ENCODE measurements at places on chromosomes 6 and 20. TPM values are rescaled to one million over a fixed set of nuclear protein-coding genes. Genes with fewer than 3 reads are reported as not detected.

GRCh38 chr6:139064981-139065665 lies 36.6 kb downstream of the ABRACL start:
- DNase-seq, result no peak

DNA sequence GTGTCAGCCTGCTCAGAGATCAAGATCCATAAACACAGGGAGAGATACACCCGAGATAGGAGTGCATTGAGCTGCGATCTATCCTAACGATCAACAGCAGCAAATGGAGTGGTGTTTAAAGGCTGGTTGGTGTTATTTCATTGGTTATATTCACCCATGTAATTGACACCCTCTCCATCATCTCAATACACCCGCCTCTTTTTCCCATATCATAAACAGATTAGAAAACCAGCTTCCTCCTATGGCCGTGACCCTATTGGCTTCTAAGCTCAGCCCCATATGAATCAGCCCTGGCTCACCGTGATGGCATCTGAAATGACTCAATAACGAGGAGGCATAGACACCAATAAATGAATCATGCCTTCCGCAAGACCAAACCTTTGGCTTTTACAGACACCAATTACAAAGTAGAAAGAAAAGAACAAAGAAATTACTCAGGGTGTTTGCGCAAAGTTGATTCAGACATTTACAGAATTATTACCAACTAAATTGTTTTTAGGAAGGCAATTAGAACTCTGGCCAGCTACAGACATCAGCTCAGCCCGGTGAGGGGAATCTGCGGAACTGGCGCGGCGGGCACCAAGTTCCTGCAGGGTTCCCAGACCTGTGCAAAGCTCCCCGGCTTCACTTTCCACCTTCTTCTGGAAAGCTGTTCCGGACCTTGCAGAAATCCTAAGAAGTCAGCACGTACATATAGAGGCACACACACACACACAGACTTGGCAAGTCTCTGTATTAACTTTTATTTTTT lies 11.5 kb downstream of the PMEPA1 start:
- no peak for DNase-seq

GRCh38 chr6:20182926-20183521 lies 29.2 kb downstream of the MBOAT1 start:
- DNase-seq, result no peak

GRCh38 chr6:121515630-121516265 lies 80.3 kb downstream of the GJA1 start:
- DNase-seq, result no peak

DNA sequence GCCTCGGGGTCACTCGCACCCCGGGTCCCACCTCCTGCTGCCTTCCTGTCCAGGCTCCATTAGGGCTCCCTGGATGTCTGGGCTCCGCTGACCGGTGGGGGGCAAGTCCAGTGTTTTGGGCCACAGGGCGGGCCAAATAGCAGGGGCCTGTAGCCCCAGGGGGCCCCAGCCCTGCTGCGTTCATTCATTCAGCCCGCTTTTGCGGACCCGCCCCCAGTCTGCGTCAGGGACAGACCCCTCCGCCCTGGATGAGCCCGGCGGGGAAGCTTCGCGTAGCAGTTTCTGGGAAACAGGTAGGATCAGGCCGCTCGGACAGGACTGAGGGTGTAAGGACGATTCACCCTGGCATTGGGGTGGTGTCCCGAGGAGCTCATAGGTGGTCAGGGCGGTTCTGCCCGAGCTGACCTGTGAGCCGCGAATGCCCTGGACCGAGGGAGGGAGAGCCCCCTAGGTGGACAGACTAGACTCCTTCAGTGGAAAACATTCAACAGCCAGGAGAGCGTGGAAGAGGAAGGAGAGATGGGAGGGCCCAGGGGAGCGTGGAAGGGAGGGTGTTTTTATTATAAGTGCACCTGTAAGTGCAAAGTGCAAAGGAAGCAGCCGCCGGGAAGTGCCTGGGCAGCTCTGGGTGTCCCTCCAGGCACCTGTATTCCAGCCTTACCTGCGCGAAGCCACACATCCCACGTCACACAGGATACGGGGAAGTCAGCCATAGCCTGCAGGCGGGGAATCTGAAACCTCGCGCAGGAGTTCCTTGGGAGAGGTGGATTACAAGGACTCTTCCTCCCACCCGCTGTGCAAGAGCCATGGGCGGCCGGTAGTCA lies 662 bp downstream of the ENTPD6 start:
- no peak for DNase-seq

GRCh38 chr6:2877960-2878359 lies 25.1 kb downstream of the SERPINB9 start:
- DNase-seq, result no peak

GRCh38 chr6:47413752-47414422 lies 63.7 kb upstream of the CD2AP start:
- peak; percentile 15 for DNase-seq

- DNase-seq, result no peak
Measured at GRCh38 chr6:124487623-124488431, 474.4 kb upstream of the RNF217 start.

GRCh38 chr6:99178168-99178567 lies 171.3 kb downstream of the FAXC start:
- no peak for DNase-seq

- DNase-seq, result no peak
Measured at GRCh38 chr20:17215167-17215566, 11.7 kb upstream of the PCSK2 start.

- DNase-seq, result no peak
Measured at GRCh38 chr6:149423964-149424440, 23.9 kb downstream of the SUMO4 start.

DNA sequence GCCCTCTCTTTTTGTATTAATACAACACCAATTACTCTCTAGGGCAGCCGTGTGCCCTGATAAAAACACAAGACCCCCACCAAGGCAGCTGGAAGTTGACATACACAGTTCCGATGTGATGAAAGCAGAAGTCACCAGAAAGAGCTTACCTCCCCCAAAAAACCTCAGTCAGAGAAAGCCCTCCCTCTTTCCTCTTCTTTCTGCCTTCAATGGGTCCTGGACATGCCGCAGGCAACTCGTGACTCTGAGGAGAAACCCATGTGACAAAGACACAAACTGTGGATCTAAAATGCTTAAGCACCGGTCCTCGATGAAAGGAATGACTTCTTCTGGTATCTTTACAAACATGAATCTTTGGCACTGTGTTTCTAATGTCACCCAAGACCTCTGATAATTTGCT lies 117.7 kb upstream of the CCDC28A start:
- DNase-seq, result no peak

- no peak for DNase-seq
Measured at GRCh38 chr6:157552081-157552747, 171.2 kb downstream of the ZDHHC14 start.

DNA sequence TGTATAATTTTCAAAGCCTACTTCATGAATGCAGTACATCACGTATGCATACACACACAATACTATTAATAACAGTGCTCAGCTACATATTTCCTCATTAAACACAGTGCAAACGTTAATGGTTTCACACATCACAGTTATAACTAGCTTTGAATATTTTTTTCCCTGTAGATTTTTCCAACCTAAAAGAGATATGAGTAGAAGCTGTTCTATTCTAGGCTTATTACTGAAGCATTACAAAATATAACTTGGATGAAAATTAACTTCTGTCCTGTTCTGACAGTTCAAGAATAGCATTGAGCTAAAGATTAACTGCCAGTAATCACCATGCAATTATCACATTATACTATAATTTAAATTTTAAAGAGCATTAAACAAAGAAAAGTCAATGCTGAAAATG lies 6.2 kb downstream of the LMBRD1 start:
- no peak for DNase-seq

DNA sequence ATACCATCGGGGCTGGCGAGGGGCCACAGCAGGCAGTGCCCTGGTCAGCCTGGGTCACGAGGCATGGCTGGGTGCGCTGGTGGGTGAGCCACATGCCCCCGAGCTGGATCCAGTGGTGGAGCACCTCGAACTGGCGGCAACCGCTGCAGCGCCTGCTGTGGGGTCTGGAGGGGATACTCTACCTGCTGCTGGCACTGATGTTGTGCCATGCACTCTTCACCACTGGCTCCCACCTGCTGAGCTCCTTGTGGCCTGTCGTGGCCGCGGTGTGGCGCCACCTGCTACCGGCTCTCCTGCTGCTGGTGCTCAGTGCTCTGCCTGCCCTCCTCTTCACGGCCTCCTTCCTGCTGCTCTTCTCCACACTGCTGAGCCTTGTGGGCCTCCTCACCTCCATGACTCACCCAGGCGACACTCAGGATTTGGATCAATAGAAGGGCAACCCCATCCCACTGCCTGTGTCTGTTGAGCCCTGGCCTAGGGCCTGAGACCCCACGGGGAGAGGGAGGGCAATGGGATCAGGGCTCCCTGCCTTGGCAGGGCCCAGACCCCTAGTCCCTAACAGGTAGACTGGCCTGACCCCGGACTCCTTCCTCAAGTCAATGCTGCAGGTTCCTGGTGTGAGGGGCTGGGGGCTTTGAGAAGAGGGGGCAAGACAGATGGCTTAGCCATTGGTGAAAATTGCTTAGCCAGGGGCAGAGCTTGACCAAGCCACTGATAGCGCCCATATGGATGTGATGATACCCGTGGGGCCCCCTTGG lies 598 bp downstream of the TMEM239 start:
- no peak for DNase-seq

- DNase-seq, result no peak
Measured at GRCh38 chr6:19333936-19334335, 503.2 kb upstream of the ID4 start.

DNA sequence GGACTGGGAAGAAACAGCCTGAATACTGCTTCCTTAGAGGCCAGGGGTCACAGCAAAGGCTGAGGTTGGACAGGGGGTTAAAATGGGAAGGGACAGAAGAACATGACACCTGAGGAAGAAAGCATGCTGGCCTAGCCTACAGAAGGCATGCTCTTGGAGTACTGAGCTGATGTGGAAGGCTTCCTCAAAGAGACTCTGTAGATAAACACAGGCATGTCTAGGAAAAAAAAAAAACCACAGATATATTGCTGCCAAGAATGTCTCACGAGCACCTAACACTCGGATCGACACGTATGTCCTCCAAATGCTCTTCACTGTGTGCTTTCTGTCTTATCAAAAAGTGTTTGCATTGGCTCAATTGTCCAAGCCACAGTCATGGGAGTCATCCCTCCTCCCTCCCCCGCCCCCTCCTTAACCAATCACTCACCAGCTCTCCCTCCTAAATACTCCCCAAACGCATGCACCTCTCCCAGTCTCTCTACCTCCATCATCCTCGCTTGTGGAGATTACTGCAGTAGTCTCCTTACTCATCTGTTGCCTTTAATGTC lies 101.1 kb upstream of the LRFN2 start:
- DNase-seq, result no peak

GRCh38 chr6:166650824-166651807 lies 24.1 kb upstream of the RPS6KA2 start:
- no peak for DNase-seq

DNA sequence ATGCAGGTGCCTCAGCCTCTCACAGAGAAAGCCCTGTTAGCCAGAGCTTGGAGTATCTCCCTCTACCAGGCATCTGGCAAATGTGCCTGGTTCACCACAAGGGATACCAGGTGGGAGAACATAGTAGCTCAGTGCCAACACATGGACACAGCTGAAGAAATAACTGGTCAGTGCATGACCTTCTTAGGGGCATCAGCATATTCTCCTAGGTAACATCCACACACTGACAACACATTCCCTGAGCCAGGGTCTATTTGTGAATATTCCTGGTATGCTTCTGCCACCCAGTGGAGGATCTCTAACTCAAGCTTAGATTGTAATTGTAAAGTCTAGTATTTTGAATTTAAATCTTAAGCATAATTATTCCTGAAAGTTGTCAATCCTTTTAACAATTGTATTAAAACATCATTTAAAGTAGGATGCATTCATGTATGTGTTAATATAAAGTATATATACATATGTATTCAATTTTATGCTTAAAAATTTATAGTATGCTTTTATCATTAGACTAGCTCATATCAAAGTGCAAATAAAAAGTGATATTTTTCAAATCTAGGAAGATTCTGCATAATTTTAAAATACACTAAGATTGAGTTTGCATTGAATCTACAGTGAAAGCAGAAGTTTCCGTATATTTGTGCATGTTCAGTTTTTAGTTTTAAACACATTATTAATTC lies 45.3 kb upstream of the COL21A1 start:
- DNase-seq, result no peak

DNA sequence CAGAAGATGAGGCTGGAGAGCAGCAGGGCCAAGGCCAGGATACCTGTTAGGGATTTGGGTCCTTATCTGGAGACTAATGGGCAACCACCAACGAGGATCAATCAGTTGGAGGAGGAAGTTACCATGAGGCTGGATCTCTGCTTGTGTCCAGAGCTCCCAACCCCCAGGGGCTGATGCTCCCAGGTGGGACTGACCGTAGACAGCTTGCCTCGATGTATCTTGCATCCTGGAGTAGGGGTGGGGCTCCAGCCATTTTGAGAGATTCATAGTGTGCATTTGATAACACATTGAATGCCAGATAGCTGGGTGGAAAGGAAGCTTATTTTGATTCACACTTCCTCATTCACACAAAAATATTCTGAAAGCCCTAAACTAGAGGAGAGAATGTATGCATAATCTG lies 4.6 kb upstream of the RFPL4B start:
- DNase-seq, result no peak

DNA sequence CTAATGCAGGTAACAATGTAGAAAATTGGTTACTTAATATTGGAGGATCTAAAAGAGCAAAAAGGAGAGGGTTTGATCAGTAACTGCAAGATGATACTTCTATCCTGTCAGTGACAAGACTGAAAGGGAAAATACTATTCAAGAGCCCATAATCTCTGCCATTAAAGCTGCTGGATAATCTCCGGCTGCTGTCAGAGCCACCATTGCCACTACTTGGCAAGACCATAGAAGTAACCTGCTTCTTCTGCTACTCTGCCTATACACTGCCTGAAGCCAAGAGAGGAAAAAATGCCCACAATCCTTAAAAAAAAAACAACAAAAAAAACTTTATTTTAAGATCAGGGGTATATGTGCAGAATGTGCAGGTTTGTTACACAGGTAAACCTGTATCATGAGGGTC lies 386.5 kb upstream of the ID4 start:
- no peak for DNase-seq

Gene CST7
- total RNA-seq, result not detected

Gene DNAH8
- under 0.01 TPM for total RNA-seq

Gene PLEKHG1
- total RNA-seq, result 9.0 TPM

Gene SAMD3
- 18.3 TPM for total RNA-seq

Gene MYL9
- total RNA-seq, result 0.41 TPM

Gene ASCC3
- total RNA-seq, result 33.0 TPM

Gene LRRC73
- total RNA-seq, result 2.9 TPM

Gene ELOVL2
- total RNA-seq, result 55.4 TPM

Gene LY6G6D
- total RNA-seq, result not detected

Gene COL12A1
- total RNA-seq, result 22.8 TPM

Data from frontal cortex (tissue), 4 donors.